ENCODE measurements at places on chromosomes 16 and 17. TPM values are rescaled to one million over a fixed set of nuclear protein-coding genes. Genes with fewer than 3 reads are reported as not detected.
A peak's percentile ranks its signal among the peaks of the same experiment; 100 is the strongest.

DNA sequence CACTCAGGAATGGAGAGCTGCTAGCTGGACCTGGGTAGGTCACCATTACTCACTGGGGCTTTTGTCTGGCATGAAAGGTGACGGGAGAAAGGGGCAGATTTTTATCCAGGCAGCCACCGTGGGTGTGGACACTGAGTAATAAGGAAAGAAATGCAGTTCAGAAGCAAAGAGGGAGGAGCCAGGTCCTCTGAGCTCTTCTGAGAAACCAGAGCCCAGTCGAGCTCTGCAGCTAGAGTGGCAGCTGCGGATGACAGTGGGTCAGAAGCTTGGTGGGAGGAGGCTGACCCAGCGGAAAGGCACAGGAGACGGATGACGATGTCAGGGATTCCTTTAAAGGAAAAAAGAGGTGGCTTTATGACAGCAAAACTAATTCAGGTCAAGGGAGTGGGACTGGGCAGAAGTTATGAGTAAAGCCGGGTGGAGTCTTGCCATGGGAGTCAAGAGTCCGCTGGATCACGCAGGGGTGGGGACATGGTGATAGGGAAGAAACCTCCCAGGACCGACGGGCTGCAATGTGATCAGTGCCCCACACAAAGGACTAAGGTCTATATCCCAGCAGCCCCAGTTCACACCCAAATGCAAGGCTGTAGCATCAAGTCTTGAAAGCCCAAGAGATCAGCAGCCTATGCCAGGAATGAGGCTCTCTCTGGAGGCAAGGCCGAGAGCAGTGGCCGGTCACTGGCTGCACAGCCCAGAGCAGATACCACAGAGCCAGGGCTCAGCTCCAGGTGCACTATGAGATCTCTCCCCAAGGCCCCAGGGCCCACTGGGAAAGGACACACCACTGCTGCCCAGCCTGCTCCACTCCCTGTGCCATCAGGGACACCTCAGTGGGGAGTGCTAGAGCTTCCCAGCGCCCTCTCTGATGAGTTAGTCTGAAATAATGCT is 6.3 kb upstream of the MNT start:
- no peak overlapping the region for H3K27ac ChIP-seq
- peaks cover 18% of the 10 kb centered on the region for H3K36me3 ChIP-seq
- no peak for DNase-seq
- H3K4me1 ChIP-seq: peaks cover 7% of the 10 kb centered on the region
- H3K4me3 ChIP-seq: no peak overlapping the region

The HEATR9 gene
- total RNA-seq: 1.2 TPM

The FOXF1 gene
- total RNA-seq: not detected

The HSD17B2 gene
- total RNA-seq: not detected

DNA sequence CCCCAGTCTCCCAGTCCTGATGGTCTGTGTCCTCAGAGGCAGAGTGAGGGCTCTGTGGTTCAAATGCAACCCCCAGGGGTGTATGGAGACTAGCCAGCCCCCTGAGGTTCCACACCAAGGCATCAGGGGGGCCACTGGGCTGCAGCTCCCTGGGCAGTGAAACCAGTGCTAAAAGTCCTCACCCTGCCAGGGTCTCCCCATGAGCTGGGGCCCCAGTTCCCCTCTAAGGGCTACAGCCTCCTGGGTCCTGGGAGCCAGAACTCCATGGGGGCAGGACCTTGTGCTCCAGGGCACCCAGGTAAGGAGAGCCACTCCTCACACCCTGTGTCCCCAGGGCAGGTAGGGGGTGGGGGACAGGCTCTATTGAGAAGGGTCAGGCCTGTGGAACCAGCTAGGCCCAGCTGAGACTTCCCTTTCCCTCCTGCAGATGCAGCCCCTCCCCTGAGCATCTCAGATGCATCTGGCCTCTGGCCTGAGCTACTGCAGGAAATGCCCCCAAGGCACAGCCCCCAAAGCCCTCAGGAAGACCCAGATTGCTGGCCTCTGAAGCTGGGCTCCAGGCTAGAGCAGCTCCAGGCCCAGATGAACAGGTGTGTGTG is 6.4 kb upstream of the DCAF7 start:
- DNase-seq: no peak
- H3K4me3 ChIP-seq: no peak overlapping the region
- peaks cover 6% of the 10 kb centered on the region for H3K4me1 ChIP-seq
- peaks cover 12% of the 10 kb centered on the region for H3K27me3 ChIP-seq

DNA sequence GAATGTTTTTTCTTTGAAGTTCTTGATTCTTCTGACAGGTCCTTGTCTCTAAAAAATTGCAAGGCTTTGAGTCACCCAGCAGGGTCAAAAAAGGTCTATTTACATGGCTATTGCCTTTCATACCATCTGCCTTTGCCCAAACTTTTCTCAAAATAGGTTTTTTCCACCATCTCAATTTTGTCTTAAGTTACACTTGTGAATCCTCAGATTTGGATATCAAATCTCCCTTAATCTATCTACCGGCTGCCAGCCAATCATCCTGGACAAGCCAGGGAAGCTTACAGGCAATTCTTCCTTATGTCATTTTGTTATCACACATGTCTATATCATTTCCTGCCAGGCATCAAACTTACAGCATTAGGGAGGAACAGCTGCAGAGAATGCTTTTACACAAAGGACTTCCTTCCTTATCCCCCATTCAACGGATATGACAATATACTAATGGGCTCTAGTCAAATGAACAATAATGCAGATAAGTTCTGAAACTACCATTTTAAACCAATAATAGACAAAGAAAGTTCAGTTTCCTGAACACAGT is 104.1 kb upstream of the CORO6 start:
- peak overlapping the region; percentile 75 for H3K27ac ChIP-seq
- DNase-seq: no peak
- H3K36me3 ChIP-seq: peaks cover 13% of the 10 kb centered on the region
- no peaks in the 10 kb centered on the region for H3K27me3 ChIP-seq
- H3K4me1 ChIP-seq: peaks cover 84% of the 10 kb centered on the region

DNA sequence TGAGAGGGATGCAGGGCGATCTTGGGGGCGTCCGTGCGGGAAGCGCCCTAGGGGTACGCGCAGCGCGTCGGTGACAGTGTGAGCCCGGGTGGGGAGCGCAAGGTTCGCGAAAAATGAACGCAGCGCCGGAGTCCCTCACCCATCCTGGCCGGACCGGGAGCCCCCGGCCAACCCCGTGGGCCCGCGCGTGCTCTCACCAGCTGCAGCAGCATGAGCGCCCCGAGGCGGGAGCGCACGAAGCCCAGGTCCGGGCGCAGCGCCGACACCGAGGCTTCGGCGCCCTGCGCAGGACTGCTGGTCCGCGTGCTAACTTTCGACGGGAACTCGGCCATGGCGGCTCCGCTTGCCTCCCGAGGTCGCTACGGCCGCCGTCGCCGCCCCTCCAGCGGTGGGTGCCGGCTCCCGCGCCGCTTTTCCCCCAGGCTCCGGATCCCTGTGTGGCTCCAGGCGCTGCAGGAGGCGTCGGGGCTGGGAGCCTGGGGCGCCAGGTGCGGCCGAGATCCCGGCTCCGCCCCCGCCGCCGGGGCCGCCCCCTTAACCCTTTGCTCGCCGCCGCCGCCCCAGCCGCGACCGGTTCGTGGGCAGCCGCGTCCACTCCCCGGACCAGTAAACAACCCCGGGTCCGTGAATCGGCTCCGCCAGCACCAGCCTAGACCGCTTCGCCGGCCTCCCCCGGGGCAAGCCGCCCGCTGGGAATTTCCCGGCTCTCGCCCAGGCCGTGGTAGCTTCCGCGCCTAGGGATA is at the start of gene PLLP:
Gene PLLP, minus strand, starts transcription at position 464 of the 743 bp plus-strand sequence. Its CDS starts 132 bp downstream, at position 332.
- DNase-seq: peak; percentile 50
- no peaks in the 10 kb centered on the region for H3K36me3 ChIP-seq
- peak within 1 kb of the TSS; percentile 71 for H3K27ac ChIP-seq
- H3K4me3 ChIP-seq: peak within 1 kb of the TSS; percentile 81
- no peaks in the 10 kb centered on the region for H3K27me3 ChIP-seq

DNA sequence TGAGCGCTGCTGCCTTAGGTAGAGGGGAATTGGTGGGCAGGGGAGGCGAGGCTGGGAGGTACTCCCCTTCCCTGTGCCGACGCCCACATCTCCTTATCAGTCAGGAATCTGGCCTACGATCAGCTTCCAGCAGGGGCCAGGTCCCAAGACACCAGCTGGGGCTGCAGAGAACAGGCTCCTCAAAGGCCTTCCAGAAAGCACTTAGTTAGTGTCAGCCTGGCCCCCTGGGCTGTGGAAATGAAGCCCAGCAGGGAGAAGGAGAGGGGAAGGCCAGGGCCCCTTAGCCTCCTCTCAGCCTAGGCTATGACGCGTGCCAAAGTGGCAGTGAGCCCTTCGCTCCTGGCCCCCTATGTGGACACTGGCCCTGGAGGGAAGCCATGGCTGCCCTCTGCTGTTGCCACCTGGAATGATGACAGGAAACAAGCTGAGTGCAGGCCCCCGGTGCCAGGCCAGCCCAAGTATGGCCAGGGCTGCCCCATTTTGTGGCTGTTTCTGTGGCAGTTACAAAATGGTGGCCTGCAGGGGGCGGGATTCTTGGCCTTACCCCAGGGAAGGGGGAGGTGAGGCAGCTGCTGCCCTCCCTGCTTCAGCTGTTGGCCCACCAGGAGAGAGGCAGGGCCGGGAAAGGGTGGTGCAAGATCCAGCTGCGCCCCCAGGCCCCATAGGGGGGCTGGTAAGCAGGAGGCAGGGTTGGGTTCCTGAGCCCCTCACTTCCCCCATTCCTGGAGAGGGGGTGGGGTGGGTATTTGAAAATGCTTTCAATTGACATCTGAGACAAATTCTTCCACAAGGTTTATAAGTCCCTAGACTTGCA is 11.3 kb downstream of the TBX4 start:
- H3K36me3 ChIP-seq: no peaks in the 10 kb centered on the region
- no peak overlapping the region for H3K4me3 ChIP-seq
- no peak overlapping the region for H3K27ac ChIP-seq
- H3K4me1 ChIP-seq: peaks cover 16% of the 10 kb centered on the region

The ZNF830 gene
- 48.0 TPM for total RNA-seq

DNA sequence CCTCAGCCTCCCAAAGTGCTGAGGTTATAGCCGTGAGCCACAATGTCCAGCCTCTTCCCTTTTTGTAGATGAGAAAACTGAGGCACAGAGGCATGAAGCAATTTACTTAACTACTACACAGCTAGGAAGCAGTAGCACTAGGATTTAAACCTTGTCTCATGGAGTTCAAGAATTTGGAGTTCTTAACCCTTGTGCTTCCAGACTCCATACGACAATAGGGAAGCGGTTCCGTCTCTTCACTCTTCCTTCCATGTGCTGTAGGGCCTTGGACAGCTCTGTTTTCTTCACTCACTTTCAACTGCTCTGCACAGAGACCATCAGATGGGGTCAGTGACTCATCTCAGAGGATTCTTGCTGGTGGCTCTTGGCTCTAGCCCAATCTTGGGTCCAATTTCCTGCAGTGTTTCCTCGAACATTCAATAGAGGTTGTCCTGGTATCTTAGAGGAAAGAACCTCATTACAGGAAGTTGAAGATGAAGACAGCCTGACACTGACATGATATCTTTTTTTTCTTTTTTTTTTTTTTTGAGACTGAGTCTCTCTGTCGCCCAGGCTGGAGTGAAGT is 19.3 kb downstream of the ITGAL start:
- no peaks in the 10 kb centered on the region for H3K27me3 ChIP-seq
- H3K36me3 ChIP-seq: peaks cover 82% of the 10 kb centered on the region
- peaks cover 26% of the 10 kb centered on the region for H3K4me1 ChIP-seq
- H3K27ac ChIP-seq: peak overlapping the region; percentile 86

GRCh38 chr17:80133626-80133970 is 13.3 kb downstream of the EIF4A3 start:
- H3K36me3 ChIP-seq: peaks cover 60% of the 10 kb centered on the region
- H3K27ac ChIP-seq: no peak overlapping the region
- no peaks in the 10 kb centered on the region for H3K4me1 ChIP-seq
- H3K27me3 ChIP-seq: peaks cover 1% of the 10 kb centered on the region
- no peak overlapping the region for H3K4me3 ChIP-seq

DNA sequence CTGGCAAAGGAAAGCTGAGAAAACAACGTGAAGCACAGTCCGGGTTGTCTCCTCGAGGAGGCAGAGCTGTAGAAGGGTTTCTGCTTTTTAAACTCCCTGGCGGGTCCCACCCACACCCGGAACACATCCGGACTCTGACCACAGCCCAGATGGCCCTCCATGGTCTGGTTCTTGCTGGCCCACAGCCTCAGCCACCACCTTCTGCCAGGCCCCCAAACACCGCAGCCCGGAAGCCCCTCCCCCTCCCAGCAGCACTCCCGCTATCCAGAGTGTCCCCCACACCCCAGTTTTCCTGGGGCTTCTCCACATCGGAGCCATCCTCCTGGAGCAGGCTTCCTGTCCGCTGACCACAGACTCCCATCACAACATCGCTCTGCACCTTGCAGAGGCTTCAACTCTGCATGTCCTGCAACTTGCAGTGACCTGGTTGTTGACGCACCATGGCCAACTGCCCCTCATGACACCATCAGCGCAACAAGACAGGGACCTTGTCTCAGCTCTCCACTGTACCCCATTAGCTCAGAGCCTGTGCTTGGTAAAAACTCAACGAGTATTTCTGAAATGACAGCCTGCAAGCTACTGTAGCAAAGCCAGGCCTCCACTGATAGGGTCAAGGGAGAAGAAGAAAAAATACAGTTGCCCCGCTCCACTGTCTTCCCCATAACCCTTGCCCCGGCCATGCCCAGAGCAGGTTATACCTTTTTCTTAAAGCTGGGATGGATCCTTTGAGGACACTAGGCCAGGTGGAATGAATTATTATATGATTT is 129.8 kb downstream of the C16orf78 start:
- H3K27ac ChIP-seq: no peak overlapping the region
- no peaks in the 10 kb centered on the region for H3K27me3 ChIP-seq
- no peak overlapping the region for H3K4me3 ChIP-seq
- no peaks in the 10 kb centered on the region for H3K36me3 ChIP-seq

- peaks cover 40% of the 10 kb centered on the region for H3K27me3 ChIP-seq
- H3K27ac ChIP-seq: no peak overlapping the region
- H3K36me3 ChIP-seq: no peaks in the 10 kb centered on the region
- peak overlapping the region; percentile 73 for H3K4me3 ChIP-seq
- H3K4me1 ChIP-seq: peaks cover 16% of the 10 kb centered on the region
Observed at GRCh38 chr16:67430504-67430976, 381 bp upstream of the HSD11B2 start.

The PCTP gene
- total RNA-seq: 2.9 TPM

DNA sequence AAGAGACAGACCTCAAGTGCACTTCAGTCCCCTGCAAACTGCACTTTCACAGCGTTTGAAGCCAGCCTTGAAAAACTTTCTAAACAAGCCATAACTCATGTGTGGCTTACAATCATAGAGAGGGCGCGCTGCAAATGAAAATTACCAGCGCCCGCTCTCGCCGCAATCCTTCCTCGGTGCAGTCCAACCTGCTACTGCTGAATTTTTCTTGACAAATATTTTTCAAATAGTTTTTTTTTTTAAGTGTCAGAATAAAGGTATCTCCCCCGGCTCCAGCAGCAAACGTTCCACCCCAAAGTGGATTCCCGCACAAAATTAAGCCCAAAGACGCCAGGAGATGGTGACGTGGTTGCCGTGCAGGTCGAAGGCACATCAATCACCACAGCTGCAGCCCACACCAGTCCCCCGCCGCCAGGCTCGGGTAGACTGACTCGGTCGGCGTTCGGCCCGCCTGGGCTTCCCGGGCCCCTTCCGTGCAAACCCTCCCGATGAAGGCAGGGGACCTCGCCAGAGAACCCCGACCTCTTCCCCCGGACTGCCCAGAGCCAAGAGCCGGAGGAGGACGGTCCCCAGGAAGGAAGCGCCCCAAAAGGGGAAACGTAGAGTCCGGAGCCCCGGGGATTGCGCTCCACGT is 630 bp downstream of the GRB2 start:
- H3K27me3 ChIP-seq: no peaks in the 10 kb centered on the region
- H3K27ac ChIP-seq: peak overlapping the region; percentile 88
- no peaks in the 10 kb centered on the region for H3K36me3 ChIP-seq
- peaks cover 55% of the 10 kb centered on the region for H3K4me1 ChIP-seq
- H3K4me3 ChIP-seq: peak overlapping the region; percentile 100
- peak; percentile 35 for DNase-seq

The KRT23 gene
- total RNA-seq: not detected

The PIRT gene
- total RNA-seq: not detected

The PPP1R27 gene
- not detected for total RNA-seq
